ENCODE measurements at places on chromosomes 1 and 21.

- DNase-seq: no peak
Measured at GRCh38 chr1:147586414-147586813, 45.1 kb downstream of the BCL9 start.

GRCh38 chr1:30138891-30139290 is 584.5 kb downstream of the MATN1 start:
- DNase-seq: no peak

GRCh38 chr1:20463502-20463901 is 22.5 kb downstream of the CAMK2N1 start:
- DNase-seq: no peak

- DNase-seq: no peak
Measured at GRCh38 chr1:35882586-35882944, 444 bp upstream of the AGO1 start.

DNA sequence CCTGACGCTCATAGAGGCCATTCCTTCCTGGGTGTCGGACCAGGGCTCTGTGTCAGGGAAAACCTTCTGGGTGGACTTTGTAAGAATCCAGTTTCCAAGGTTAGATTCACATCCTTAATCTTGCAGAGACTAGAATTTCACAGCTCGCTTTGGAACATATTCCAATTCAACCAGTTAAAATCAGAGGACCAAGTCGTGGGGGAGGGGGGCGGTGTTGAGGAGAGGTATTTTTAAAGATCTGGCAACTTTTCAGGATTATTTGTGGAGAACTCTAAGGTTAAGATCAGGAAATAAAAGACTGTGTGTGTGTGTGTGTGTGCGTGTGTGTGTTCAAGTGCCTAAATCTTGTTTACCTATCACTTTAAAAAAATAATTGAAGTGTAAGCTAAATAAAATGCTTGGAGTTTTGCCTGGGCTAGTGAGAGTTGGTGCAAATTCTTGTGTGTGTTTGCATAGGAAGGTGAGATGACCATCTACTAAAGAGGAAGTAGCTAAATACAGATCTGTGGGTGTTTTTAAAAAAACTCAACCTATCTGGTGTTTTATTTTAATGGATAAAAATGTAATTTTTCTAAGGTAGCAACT is 21.8 kb downstream of the TENT5C start:
- DNase-seq: no peak
